ENCODE measurements at places on chromosomes 4 and X.
A peak's percentile ranks its signal among the peaks of the same experiment; 100 is the strongest.

DNA sequence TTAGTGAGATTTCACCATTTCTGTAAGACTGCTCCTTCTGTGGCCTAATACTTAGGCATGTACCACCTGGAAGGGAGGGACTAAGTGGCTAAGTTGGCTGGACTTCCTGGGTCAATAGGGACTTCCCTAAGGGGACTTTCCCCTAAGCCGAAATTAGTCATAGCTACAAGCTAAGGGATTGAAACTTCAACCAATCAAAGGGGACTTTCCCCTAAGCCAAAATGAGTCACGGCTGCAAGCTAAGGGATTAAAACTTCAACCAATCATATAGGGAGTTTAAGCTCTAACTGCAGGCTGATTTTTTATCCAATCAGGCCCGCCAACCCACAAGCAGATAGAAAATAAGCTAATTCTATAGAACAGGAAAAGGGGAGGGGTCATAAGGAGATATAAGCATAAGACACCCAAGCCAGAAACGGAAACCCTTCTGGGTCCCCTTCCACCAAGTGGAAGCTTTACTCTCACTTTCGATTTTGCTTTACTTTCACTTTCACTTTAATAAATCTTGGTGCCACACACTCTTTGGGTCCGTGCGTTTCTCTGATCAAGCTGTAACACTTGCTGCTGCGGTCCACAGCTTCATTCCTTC is 382.8 kb downstream of the KLHL4 start:
- DNase-seq, result peak; percentile 16

- no peak for DNase-seq
Measured at GRCh38 chr4:71293705-71294104, 45.1 kb upstream of the SLC4A4 start.

GRCh38 chr4:168696280-168696679 is 199.4 kb downstream of the PALLD start:
- no peak for DNase-seq

DNA sequence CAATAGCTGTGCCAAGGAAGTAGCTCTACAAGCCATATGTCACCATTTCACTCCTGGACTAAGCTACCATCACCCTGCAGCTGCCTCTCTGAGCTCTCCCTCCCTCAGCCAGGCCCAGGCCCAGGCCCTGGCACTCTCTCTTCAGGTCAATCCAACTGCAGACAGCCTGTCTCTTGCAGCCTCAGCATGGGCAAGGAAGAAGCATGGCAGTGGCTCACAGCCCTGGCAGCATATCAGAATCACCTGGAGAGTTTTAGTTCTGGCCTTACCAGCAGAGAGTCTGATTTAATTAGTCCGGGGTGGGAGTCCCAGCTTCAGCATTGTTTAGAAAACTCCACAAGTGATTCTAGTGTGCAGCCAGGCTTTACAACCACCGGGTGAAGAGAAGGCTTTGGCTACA is 31.5 kb downstream of the NALF2 start:
- DNase-seq, result no peak

DNA sequence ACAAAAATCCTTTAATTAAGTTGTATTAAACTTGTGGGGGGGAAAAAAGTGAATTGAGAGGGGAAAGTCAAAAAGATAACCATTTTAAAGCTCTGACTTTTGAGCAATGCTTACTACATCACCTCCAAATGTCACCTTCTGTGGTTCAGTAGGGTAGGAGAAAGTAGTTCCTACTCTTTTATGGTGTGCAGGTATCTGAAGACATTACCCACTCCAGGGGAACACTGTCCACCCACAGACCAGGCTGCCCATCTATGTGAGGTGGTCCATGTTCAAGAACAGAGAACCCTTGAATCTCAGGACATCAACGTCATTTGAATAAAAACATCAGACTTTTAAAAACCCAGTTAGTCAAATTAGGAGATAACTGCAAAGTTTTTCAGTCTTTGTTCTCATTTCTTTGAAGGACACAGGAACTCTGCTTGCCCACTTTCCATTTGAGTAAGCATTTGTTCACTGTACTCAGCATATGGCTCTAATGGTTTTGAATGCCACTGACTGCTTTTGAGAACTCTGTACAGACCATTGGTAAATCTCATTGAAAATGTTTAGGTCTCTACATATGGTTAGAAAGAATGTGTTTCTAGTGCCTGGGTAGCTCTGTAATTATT is 18.4 kb downstream of the NMU start:
- no peak for DNase-seq

- no peak for DNase-seq
Measured at GRCh38 chr4:146932116-146932515, 13.5 kb downstream of the TTC29 start.

DNA sequence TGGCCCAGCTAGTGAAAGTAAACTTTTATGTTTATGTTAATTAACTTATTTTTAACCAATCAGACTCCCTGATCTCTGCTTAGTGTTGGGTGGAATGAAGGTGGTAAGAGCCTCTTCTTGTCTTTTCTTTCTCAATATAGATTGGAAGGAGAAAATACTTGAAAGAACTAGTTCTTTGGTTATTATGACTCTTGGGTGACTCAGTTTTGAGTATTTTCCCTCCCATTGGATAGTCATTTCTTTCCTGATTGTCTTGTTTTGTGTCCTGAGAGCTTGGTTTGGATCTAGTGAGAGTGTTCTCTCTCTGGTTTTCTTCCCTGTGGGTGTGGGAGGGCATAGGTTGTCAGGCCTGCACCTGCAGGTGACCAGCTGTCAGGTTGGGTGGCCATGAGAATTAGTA is 172.0 kb upstream of the GLRA2 start:
- DNase-seq, result no peak

DNA sequence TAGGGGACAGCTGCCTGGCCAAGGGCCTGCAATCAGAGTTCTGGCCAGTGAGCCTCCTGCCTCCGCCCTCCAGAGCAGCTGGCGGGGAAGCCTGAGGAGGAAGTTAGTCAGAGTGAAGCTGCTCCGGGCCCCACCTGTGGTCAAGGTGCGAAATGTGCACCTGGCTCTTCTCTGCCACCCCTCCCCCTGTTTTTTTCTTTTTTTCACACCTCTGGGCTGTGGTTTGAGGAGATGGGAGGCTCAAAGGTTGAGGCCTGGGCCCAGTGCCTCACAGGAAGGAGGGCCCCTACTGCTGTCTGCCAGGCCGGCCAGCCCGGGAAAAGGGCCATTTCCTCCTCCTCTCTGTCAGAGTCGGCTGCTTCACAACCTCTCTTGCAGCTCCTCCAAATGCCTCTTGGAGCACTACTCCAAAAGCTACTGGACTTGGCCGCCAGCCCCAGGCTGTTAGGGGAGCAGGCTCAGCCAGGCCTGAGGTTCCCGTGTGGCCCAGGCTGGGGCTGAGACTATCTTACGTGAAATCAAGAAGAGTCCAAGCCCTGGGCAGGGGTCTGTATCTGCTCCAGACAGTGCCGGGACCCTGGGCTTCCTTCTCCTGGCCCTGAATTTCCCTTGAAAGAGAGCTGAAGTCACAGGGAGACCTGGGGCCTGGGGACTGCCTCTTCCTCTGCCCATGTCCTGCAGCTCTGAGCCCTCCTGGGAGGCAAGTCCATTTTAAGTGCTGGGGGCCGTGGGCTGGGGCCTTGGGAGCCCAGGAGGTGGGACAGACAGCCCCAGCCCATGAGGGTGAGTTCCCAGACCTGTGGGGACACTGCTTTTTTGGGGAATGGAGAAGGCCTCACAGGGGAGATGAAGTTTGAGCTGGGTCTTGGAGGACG is 4.5 kb upstream of the CXCR3 start:
- peak; percentile 72 for DNase-seq

Data from CD4-positive, alpha-beta T cell treated with Interleukin-17A for 4 hours (primary cell).